ENCODE measurements at places on chromosomes 2 and 18. TPM values are rescaled to one million over a fixed set of nuclear protein-coding genes. Genes with fewer than 3 reads are reported as not detected.

TEX44 gene
- not detected for total RNA-seq

APOB gene
- 1.1 TPM for total RNA-seq

UPP2 gene
- total RNA-seq, result 0.27 TPM

SERPINB10 gene
- not detected for total RNA-seq

CCDC68 gene
- 0.82 TPM for total RNA-seq

ASXL3 gene
- 98.8 TPM for total RNA-seq

ADGRF3 gene
- total RNA-seq, result 0.18 TPM

SLC25A12 gene
- total RNA-seq, result 60.1 TPM

CRYBA2 gene
- not detected for total RNA-seq

CLEC4F gene
- not detected for total RNA-seq

CD207 gene
- total RNA-seq, result not detected

IL1R1 gene
- total RNA-seq, result 1.5 TPM

MAPK4 gene
- 19.5 TPM for total RNA-seq

PARD3B gene
- 30.6 TPM for total RNA-seq

ZNF396 gene
- total RNA-seq, result 3.8 TPM

GTF3C2 gene
- total RNA-seq, result 40.9 TPM

All from cerebellum (tissue), 4 donors.